Activated CD4-positive, alpha-beta memory T cell treated with anti-CD3 and anti-CD28 coated beads, Interleukin-2, amount 10 ng/mL, durations not matched to agents 7 days and 5 days (primary cell): ENCODE measurements at places on chromosomes 2 and 18. TPM values are rescaled to one million over a fixed set of nuclear protein-coding genes. Genes with fewer than 3 reads are reported as not detected.

DNA sequence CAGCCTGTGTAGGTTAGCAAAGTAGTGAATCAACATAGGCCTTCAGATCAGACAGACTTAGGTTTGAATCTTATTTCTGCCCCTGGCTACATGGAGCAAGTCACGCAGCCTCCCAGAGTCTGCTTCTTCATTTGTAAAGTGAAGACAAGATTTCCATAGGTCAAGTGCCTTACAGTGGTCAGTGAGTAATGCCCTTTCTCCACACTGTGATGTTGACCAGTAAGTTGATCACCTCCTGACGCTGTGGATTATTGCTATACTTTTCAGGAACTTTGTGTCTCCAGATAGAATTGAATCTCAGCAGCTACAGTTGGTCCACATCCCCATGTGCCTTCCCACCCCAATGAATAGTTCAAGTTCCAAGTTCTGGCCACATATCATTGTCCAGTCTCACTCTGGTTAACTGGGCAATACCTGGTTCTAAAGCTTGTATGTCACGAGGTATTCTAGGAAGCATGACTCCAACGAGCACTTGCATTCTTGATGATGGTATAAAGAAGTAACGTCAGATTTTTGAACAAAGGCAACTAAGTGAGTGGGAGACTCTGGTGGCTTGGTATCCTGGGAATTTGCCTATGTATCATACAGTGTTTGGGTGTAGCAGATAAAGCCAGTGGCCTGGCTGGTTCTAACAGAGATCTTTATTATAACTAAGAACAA, 2.1 kb upstream of the CLIP4 start:
- DNase-seq: no peak

DNA sequence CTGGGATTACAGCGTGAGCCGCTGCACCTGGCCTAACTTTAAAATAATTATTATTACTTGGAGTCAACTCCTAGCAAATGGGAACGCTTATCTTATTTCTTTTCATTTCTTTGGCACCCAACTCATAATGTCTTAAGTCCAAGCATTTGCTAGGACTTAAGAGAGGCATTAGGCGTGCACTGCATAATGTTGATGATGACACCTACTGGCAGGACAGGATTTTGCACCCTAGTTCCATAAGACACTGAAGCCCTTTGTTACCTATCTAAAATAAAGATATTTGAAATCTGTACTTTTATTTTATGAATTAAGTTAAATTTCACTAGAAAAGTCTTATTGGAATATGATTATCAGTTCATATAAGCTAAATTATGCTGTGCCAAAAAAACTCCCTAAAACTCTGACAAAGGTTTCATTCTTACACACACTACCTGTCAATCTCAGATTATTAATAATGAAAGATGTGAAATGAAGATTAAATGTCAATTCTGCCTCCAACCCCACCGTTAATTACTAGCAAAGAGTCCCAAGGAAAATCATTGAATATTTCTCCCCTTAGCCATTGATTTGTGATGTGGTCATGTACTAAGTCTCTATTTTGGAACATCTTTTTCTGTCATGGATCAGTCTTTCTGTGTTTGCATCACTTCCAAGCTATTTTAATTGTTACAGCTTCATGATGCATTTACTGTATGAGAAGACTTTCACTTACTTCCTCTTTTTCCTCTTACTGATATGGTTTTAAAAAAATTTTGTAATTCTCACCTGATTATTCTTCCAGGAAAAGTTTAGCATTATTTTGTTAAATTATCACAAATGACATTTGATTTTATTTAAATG, 12.7 kb upstream of the CDH2 start:
- no peak for DNase-seq

- no peak for DNase-seq
Measured at GRCh38 chr18:11981192-11981542, at the start of gene IMPA2. Gene IMPA2, plus strand, starts transcription at chr18:11981507. Its CDS starts 163 bp downstream, at chr18:11981670.

- no peak for DNase-seq
Measured at GRCh38 chr2:191899410-191899809, 52.5 kb upstream of the CAVIN2 start.

- no peak for DNase-seq
Measured at GRCh38 chr2:196565106-196565765, 74.3 kb upstream of the CCDC150 start.

DNA sequence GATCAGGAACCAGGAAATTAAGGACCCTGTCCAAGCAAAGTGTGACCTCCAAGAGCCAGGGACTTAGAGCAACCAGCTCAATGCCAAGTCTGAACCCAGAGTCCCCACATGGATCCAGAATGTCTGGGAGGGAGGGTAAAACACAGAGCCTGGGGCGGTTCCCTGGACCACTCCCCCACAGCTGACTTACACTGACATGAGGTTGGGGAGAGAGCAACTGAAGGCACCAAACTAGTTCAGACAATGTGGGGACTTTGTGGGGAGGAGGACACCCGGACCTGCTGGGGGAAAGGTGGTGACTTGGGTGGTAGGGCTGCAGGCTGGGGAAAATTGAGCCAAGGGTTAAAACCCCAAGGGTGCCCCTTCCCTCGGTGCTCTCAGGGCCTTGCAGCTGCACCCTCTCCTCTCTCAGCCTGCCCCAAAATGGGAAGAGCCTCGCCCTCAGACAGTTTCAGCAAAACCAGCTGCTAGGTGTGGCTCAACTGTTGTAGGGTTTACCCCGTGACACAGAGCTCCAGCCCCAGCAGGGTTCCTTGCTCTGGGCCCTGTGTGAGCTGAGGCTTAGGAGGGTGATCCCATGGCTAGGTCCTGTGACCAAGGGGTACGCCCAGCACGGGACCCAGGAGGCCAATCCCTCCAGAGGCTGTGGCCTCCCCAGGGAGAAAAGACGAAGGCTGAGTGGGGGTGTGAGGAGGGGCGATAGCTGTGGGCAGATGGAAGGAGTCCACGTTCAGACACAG, 28.6 kb downstream of the MARCO start:
- no peak for DNase-seq

- no peak for DNase-seq
Measured at GRCh38 chr18:51185075-51185474, 12.4 kb downstream of the MEX3C start.

GRCh38 chr18:76351961-76352581, 143.0 kb downstream of the ZNF516 start:
- DNase-seq: no peak

- DNase-seq: no peak
Measured at GRCh38 chr2:20198001-20198400, 26.9 kb downstream of the SDC1 start.

DNA sequence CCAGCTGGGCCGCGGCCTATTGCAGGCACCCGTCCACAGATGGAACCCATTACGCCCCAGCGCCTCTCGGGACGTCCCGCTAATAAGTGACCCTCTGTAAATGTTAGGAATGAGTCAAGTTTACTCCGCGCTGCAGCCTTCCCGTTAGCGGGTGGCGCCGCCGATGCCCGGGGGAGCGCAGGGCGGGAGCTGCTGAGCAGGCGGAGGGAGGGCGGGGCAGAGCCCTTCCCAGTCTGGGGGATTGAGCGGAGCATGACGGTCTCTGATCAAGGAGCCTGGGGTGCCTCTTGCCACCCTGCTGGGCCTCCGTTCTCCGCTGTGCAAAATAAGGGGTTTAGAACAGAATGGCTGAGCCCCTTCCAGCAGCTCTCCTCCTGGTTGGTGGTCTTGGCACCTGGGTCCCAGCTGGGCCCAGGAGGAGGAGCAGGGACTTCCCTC, 10.5 kb downstream of the CROCC2 start:
- no peak for DNase-seq

DNA sequence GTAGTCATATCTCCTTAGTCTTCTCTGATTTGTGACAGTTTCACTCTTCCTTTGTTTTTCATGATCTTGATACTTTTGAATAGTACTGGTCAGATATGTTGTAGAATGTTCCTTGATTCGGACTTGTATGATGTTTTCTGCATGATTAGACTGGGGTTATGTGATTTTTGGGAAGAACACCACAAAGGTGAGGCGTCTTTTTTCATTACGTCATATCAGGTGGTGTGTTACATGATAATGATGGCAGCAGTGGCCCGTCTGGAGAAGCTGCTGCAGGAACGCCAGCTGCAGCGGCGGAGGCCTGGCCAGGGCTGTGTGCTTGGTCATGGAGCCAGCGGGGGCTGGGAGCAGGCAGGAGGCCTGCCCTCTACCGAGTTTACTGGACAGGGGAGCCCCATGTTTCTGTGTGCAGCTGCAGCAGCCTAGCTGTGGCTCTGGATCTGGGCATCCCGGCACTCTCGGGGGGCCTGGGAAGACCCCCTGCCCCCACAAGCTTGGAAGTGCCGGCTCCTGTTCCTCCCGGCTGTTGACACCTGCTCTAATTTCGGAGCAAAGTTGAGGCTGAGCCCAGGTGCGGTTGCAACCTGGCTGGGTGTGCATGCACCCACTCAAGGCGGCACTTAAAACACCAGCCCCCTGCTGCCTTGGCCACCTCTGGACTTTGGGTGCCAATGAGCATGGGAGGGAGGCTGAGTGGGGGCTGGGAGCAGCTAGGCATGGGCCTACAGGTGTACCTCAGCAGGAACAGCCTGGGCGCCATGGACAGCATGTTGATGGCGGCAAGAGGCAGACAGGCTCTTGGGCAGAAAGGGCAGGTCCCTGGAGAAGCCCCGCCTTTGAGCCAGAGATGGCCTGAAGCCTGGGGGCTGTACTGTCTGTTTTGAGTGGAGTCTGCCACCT, 26.1 kb downstream of the SLC4A10 start:
- no peak for DNase-seq

GRCh38 chr2:64634345-64635267, 19.1 kb downstream of the SERTAD2 start:
- DNase-seq: peak; percentile 10

GRCh38 chr2:234630801-234631261, 133.9 kb upstream of the ARL4C start:
- no peak for DNase-seq

TEKT4 gene
- not detected for total RNA-seq

ASTL gene
- 0.25 TPM for total RNA-seq

HOXD12 gene
- not detected for total RNA-seq
